Left lung (tissue), 14 donors: ENCODE measurements at places on chromosomes 5 and 9. TPM values are rescaled to one million over a fixed set of nuclear protein-coding genes. Genes with fewer than 3 reads are reported as not detected.

- no peaks in the 10 kb centered on the region for H3K27me3 ChIP-seq
- no peak overlapping the region for H3K4me3 ChIP-seq
- DNase-seq: no peak
- no peaks in the 10 kb centered on the region for H3K36me3 ChIP-seq
These were observed 40.0 kb upstream of the SMC5 start for GRCh38 chr9:70218767-70219166.

GRCh38 chr9:4495537-4495936, 5.3 kb downstream of the SLC1A1 start:
- H3K4me3 ChIP-seq: no peak overlapping the region
- DNase-seq: no peak
- peaks cover 7% of the 10 kb centered on the region for H3K4me1 ChIP-seq
- no peaks in the 10 kb centered on the region for H3K36me3 ChIP-seq

The FASTKD3 gene
- total RNA-seq: 9.3 TPM

- no peak overlapping the region for H3K4me3 ChIP-seq
- no peak overlapping the region for H3K27ac ChIP-seq
- no peak for DNase-seq
- no peaks in the 10 kb centered on the region for H3K36me3 ChIP-seq
- no peaks in the 10 kb centered on the region for H3K4me1 ChIP-seq
These were observed 61.2 kb upstream of the PITX1 start for GRCh38 chr5:135095052-135095715.

The DCAF10 gene
- total RNA-seq: 25.3 TPM
